Stimulated activated CD8-positive, alpha-beta memory T cell treated with anti-CD3 and anti-CD28 coated beads, Interleukin-15, amount 100 ng/mL, for 4 hours (primary cell): ENCODE measurements at places on chromosomes 11 and 22.

- no peak for DNase-seq
These were observed 100.4 kb downstream of the TIMP3 start for GRCh38 chr22:32901925-32902324.

- no peak for DNase-seq
These were observed 677.6 kb downstream of the NTM start for GRCh38 chr11:132048040-132048439.

- DNase-seq, result no peak
These were observed 232.2 kb upstream of the PITPNB start for GRCh38 chr22:28151151-28151816.

DNA sequence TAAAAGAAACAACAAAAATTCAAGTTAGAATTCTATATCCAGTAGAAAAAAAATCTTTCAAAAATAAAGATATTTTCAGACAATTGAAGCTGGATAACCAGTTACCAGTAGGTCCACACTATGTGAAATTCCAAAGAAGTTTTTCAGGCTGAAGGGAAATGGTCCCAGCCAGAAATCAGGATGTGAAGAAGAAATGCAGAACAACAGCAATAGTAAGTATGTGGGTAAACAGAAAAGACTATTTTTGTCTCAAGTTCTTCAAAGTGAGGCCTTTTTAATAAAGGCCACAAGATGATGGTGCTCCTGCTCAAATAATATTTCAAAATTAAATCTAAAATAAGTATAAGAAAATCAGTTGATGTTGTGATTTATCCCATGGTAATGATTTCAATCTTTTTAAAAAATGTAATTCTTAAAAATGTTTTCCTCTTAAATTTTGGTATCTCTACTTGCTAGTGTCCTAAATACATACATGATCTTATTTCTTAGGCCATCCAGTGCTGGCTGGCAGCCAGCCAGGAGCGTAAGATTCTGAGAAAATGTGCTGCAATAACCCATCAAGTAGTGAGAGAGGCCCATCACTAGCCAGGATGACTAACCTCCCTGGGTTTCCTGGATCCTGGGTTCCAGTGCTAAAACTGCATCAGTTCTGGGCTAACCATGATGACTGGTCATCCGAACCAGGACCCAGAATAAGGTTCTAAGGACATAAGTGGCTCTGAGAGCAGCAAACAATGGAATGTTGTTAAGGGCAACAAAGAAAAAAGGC, 15.6 kb upstream of the UCP3 start:
- no peak for DNase-seq

- no peak for DNase-seq
These were observed 18.9 kb downstream of the TPST2 start for GRCh38 chr22:26570864-26571525.

- DNase-seq, result no peak
These were observed 8.3 kb downstream of the FTH1 start for GRCh38 chr11:61959114-61959513.

DNA sequence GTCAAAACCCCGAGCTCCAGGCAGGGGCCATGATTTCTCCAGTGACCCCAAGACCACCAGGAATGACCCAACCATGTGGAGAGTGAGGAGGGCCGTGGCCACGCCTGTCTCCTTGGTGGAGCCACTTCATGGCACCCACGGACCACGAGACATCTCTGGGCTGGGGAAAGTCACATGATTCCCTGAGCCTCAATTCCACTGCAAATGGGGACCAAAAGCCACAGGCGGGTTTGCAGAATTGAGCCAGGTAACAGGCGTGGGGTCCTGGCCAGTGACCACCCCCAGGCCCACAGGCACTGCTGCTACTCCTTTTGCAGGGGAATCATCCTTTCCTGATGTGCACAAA, 178.9 kb downstream of the CTTN start:
- DNase-seq, result no peak

DNA sequence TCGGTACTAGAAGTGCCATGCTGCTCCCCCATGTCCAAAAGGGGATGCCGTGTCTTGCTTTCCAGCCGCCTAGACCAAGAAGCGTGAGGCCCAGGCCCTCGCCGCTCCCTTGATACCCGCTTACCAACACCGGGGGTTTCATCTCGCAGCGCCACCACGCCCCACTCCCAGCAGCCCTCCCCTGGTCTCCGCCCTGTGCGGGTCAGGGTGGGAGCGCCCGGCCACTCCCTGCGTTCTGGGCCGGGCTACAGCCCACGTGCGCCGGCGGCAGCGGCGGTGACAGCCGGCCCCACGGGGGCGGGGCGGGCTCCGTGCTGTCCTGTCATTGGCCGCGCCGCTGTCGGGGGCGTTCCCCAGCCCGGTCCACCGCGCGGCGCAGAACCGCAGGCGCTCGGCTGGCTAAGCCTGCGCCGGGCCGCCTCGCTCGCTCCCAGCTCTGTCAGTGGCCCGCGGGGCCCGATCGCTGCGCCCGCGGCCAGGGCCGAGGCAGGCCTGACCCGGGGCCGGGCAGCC, at the start of gene MICAL2:
MICAL2 (plus strand) TSS at position 390 of the 513 bp plus-strand sequence. CDS start 51,566 bp downstream, outside the sequence.
- DNase-seq, result peak; percentile 72

GRCh38 chr11:86068138-86068871, 579 bp downstream of the PICALM start:
- no peak for DNase-seq

- DNase-seq, result no peak
These were observed 33.7 kb downstream of the GNB1L start for GRCh38 chr22:19820880-19821522.

- DNase-seq, result peak; percentile 5
These were observed 114.8 kb downstream of the FAM76B start for GRCh38 chr11:95674657-95675358.

DNA sequence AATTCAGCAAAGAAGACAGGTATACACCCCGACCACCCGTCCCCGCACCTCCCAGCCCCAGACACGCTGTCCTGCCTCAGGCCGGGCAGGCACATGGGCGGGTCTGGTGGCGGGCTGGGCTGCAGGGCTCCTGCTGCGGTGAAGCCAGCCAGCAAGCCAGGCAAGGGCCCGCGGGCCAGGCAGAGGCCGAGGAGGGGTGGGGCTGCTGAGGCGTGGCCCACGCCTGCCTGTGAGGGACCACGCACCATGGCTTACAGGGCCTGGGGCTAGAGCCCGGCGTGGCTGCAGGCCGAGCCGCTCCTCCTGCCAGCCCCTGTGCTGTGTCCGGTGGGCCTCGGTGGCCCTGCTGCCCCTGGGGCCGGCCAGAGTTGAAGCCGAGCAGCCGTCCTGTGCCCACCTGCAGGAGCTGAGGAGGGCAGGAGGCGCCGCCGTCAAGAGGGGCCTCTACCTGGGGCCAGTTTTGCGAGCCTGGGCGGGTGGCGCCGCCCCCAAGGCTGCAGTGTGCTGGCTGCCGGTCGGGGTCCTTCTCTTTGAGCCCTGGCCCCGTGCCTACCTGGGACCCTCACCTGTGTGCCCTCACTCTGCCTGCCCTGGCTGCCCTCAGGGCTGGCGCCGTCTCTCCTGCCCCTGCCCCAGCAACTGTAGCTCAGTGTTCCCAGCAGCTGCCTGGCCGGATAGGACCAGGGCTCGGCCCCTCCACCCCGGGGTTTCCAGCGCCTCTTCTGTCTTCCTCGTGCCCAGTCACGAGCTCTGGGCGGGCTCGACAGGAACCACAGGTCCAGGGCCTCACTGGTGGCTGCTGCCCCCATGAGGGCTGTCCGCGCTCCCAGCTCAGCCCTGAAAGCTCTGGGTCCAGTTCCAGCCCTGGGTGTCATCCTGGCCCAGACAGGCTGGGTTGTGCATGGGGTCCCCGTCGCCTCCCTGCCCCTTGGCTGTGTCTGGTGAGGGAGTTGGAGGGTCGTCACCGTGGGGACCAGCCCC, 38.4 kb downstream of the MOB2 start:
- no peak for DNase-seq

GRCh38 chr11:28981381-28981780, 873.2 kb downstream of the METTL15 start:
- DNase-seq, result no peak

DNA sequence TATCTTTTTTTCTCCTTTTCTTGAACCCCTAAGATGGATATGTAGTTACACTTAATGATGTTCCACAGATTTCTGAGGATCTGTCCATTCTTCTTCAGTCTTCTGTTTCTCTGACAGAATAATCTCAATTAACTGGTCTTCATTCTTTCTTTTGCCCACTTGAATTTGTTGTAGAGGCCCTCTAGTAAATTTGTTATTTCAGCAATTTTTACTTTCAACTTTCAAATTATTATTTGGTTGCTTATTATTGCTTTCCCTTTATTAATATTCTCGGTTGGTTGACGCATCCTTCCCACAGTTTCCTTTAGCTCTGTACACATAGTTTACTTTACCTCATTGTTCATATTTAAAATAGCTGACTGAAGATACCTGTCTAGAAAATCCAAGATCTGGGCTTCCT, 1013.7 kb upstream of the CNTN5 start:
- no peak for DNase-seq

DNA sequence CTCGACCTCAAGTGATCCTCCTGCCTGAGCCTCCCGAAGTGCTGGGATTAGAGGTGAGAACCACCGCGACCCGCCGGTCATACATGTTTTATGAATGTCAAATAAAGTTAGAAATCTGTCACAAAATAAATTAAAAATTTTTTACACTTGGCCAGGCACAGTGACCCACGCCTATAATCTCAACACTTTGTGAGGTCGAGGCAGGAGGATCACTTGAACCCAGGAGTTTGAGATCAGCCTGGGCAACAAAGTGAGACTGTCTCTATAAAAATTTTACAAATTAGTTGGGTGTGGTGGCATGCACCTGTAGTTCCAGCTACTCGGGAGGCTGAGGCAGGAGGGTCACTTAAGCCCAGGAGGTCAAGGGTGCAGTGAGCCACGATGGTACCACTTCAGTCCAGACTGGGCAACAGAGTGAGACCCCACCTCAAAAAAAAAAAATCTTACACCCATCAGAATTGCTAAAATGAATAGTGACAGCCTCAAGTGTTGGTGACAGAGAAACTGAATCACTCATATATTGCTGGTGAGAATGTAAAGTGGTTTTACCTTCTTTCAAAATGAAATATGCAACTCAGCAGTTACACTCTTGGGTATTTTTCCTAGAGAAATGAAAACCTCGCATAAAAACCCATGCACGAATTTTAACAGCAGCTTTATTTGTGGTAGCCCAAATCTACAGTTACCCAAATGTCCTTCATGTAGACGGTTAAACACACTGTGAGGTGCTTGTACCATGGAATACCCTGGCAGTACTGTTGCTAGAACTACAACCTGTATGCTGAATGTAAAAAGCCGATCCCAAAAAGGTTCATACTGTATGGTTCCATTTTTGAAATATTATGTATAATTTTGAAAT, 55.4 kb downstream of the MED15 start:
- DNase-seq, result no peak

- no peak for DNase-seq
These were observed 25.8 kb downstream of the SWAP70 start for GRCh38 chr11:9689721-9690120.

DNA sequence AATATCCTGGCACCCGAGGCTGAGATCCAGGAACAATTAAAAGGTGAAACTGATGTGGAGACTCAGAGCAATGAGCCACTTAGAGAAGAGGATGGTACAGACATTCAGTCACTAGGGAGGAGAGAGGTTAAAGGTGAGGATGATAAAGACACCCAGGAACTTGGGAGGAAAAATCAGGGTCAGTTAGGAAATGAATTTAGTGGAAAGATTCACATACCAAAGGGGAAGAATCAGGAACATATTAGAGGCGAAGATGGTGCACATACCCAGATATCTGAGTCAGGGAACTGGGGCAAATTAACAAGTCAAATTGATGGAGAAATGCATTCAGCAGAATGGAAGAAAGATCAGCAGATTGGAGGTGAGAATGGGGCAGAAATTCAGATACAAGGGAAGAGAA, 4.1 kb upstream of the MEI1 start:
- no peak for DNase-seq
